Left kidney (tissue), 8 donors: ENCODE measurements at places on chromosomes 2 and 18. TPM values are rescaled to one million over a fixed set of nuclear protein-coding genes. Genes with fewer than 3 reads are reported as not detected.

- DNase-seq = no peak
These were observed 139.9 kb upstream of the CXCR4 start for GRCh38 chr2:136257893-136258292.

DNA sequence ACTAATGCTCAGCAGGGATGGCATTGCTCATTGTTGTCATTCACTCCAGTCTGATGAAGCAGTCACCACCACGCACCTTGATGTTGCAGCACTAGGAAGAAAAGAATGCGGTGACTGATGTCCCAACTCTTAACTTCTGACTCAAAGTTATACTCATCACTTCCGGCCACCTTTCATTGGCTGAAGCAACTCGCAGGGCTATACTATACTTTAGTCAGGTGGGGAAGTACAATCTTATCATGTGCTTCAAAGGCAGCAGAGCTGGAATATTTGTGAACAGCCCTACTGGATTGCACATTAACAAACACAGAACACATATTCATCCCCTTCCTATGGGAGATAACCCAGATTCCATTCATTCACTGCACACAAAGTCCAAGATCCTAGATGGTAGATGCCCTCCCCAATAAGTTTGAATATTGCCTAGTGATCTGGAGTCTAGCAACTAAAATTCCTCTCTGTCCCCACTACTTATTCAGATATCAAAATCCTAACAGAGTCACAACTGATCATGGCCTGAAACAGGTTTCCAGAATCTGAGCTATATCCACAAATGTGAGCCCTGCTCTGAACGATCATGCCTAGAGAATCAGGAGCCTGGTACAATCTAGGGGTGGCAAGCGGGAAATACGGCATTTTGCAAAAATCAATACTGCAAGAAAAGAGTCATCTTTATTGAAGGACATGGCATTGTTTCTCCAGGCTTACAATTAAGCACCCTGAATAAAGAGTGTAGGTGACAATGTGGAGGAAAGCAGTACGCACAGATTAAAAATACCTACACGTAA is 3.4 kb upstream of the SPATS2L start:
- DNase-seq = no peak

GRCh38 chr2:200624658-200625057 is 38.8 kb downstream of the AOX1 start:
- DNase-seq = no peak

CPO gene
- polyA plus RNA-seq = 1.7 TPM
